ENCODE measurements at places on chromosomes 6 and 20.

- no peak for DNase-seq
These were observed 158.1 kb downstream of the WDR27 start for GRCh38 chr6:169543704-169544103.

GRCh38 chr20:63136296-63136695, 79.6 kb downstream of the YTHDF1 start:
- no peak for DNase-seq

DNA sequence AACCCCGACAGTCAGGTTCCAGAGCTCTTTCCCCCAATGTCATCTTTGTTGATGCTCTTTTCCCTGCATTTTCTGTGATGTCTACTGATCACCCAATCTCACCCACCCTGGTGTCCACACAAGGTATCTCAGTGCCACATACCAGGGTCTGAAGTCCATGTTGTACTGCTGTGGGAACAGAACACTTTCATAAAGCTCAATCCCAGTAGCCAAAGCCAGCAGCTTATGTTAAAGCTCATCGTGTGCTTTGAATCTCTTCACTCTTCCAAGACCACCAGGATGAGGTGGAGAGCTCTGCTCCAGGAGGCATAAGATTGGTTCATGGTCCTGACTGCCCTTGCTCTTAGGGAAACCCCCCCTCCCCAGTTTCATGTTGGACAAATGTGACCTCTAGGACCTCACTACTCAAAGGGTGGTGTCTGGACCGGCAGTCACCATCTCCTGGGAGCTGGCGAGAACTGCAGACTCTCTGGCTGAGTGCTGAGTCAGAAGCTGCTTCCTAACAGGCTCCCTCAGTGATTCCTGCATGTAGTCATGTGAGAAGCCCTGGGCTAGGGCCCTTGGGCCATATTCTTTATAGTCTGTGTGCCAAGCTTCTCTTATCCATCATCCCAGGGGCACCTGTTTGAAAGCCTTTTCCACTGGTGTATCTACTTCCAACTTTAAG, 13.4 kb upstream of the CPNE5 start:
- DNase-seq, result no peak

DNA sequence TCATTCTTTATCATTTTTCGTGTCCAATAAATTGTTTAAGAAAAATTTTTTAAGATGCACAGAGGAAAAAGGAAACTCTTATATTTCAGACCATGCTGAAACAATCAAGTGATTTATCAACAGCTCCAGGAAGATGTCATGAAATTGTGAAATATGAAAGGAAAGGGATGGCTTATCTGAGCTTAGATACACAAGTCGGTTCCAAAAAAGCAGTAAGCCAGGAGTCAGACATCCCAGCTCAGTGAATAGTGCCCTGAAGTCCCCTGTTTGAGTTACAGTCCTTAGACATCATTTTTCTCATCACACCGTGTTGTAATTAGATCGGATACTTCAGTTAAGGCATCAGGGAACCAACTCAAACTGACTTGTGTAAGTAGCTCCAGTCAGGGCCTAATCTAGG, 91.0 kb upstream of the SSTR4 start:
- no peak for DNase-seq

All from LoVo (cell line).